Tongue (tissue), 3 donors: ENCODE measurements at places on chromosomes 5 and 9.

- peak; percentile 3 for DNase-seq
These were observed 4.4 kb upstream of the TENT4A start for GRCh38 chr5:6708814-6709213.

DNA sequence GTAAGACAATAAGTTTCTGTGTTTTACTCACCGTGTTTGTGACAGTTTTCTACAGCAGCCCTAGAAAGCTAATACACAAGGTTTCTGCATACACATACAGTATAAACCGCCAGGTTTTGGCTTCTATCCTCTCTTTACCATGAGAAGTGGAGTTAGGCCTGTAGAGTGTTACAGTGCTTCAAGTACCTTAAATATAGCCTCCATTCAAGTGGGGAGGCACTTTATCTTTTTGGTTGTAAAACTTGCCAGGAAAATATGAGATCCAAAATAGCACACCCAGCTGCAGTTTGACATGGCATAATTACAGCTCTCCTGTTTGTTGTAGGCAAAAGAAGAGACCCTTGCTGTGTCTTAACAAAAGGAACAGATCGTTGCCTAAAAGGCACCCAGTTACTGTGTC is 90.3 kb upstream of the PTPN3 start:
- no peak for DNase-seq

DNA sequence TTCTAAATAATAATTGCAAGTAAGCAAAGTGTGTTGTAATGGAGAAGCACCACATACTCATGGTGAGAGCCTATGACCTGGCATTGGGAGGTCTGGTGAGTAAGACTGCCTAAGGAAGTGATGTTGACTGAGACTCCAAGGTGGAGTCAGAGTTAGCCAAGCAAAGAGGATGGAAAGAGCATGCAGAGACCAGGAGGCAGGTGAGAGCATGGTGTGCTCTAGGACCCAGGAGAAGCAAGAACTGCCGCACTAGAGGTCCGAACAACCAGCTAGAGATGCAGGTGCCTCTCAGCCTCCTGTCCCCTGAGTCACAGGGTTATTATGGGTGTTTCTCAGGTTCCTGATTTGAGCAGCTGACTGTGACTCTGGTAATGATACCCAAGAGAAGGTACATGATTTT is 27.3 kb downstream of the ANP32B start:
- DNase-seq: no peak

DNA sequence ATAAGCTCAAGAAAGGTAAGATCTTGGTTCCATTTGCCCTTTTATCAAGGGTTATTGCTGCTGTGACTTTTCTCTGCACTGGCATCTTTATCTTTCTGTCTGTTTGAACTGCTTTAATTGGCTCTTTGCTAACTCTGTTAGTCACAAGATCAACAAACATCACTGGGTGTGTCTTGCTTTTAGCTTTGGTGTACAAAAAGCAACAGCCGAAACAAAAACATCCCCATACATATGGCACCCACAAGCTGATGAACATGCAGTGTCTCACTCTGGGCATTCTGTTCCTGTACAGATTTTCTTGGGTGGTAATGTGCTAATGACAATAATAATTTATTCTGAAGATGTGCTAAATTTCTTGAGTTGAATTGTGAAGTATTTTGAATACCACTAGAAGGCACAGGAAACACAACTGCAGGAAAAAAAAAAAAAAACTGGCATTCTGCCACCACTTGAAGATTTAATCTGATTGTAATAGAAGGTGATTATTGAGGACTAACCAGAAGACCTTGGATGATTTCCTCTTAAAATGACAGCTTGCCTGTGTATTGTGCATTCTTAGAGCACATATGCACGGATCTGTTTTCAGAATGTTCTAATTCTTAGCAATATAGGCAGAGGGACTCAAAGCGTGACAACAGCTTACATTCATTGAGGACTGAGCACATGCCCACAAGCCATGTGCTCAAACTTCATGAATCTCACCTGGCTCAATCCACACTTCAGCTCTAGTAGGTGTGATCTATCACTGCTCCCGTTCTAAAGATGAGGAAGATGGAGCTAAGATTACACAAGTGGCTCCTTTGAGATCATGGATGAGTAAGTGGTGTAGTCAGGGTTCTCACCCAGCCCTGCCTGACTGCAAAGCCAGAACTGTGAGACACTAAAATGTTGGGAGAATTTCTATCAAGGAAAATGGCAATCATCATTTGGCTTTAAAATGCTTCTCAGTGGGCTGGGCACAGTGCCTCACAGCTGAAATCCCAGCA is 96.4 kb downstream of the EBF1 start:
- DNase-seq: peak; percentile 28

DNA sequence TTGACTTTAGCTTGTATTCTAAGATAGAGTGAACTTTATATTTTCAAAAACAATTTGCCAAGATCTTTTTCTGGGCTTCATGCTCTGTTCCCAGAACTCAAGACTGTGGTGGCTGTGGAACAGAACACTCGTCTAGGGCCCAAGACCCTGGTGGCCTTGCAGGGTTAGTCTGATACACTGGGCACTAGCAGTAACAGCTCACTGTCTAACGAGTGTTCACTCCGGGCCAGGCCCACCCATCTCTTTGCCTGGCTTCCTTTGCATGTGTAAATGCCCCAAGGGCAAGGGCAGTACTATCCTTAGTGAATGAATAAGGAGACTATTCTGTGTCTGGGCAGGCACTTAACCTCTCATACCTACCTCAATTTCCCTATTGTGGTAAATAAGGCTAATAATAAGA is 47.4 kb downstream of the PHF2 start:
- no peak for DNase-seq

GRCh38 chr9:99822806-99823591 is 1.3 kb downstream of the NR4A3 start:
- peak; percentile 43 for DNase-seq
